ENCODE measurements at places on chromosomes 2 and 18. TPM values are rescaled to one million over a fixed set of nuclear protein-coding genes. Genes with fewer than 3 reads are reported as not detected.

EGR4 gene
- total RNA-seq: 0.22 TPM

GALNT13 gene
- 0.54 TPM for total RNA-seq

SEH1L gene
- total RNA-seq: 139 TPM

DNMT3A gene
- total RNA-seq: 8.0 TPM

CNGA3 gene
- not detected for total RNA-seq

SERPINB3 gene
- 0.28 TPM for total RNA-seq

CYP27C1 gene
- not detected for total RNA-seq

CCDC148 gene
- 0.51 TPM for total RNA-seq

HOXD4 gene
- not detected for total RNA-seq
